ENCODE measurements at places on chromosomes 12 and 14.

GRCh38 chr12:18074001-18074400 is 16.0 kb downstream of the RERGL start:
- DNase-seq: no peak

DNA sequence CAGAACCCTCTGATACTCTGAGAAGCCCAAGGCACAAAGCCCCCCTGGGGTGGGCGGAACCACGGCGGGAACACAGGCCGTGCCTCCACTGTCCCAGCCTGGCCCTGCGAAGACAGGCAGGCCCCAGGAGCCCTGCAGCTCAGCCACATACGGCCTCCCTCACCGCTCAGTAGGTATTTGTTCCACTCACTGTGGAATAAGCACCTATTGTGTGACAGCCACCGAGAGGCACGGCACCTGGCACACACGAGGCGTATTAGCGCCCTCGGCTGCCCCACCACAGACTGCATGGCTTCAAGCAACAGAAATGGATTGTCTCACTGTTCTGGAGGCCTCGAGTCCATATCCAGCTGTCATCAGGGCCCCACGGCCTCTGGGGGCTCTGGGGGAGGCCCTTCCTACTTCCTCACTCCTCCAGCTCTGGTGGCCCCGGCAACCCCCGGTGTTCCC is 66.3 kb downstream of the NCOR2 start:
- DNase-seq: no peak

DNA sequence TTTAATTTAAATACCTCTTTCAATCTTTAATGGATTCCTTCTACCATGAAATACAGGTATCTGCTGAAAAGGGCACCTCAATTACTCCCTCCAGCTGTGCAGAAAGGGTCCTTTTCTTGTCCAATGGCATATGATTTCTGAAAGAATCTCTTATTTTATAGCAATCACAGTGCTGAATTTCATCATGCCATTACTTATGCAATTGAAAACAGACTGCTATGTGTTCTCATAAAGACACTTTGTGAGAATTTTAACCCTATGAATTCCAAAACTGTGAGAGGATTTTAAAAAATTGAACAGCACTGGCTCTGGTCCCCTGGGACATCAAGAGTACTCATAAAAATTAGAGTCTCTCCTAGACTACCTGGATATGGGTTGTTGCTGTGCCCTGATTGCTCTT is 45.9 kb upstream of the CNOT2 start:
- DNase-seq: no peak

- no peak for DNase-seq
These were observed 54.1 kb upstream of the GNG2 start for GRCh38 chr14:51806026-51807023.

- no peak for DNase-seq
These were observed 269.8 kb downstream of the ATP23 start for GRCh38 chr12:58211211-58211610.

DNA sequence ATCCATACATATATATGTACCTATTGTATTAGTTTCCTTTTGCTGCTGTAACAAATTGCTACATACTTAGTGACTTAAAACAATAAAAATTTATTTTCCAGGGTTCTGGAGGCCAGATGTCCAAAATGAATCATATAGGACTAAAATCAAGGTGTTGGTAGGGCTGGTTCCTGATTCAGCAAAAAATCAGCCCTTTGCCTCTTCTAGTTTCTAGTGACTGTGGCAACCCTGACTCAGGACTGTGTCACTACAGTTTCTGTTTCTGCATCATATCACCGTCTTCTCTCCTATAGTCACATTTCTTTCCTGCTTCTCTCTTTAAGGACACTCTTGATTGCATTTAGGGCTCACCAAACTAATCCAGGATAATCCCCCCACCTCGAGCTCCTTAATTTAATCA is 386.3 kb upstream of the TBX3 start:
- no peak for DNase-seq

- no peak for DNase-seq
These were observed 26.8 kb downstream of the ANKS1B start for GRCh38 chr12:99957866-99958466.

- no peak for DNase-seq
These were observed 27.7 kb upstream of the TBX3 start for GRCh38 chr12:114711689-114712152.

DNA sequence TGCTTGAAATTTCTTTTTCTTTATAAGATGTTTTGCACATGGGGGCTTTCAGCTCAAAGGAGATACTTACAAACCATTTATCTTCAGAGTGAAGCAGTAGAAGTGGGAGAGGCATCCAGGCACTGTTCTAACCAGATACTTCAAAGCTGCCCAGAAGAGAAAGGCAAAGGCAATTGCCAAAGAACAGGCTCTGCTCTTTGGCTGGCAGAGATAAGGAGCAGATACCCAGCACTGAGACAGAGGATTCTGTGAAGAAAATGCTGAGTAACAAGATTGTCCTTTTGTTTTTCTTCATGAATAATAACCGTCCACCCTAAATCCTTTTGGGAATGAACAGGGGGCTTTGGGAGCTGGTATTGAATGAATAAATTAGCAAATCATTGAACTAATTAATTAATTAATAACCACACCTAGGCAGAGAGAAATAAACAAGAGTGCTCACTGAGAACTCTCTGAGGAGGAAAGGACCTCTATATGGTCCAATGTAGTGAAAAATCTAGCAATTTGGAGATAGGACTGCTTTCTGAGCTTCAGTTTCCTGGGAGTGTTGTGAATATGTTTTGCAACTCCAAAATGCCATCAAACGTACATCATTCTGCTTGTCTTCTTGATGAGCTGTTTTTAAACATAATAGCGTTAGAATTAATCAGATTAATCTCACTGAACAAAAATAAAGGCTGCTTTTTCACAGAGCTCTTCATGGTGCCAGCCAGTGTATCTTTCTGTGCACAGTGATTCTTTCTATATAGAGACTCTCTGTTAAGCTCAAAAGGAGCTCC is 192.8 kb upstream of the AMIGO2 start:
- DNase-seq: no peak

GRCh38 chr12:23662966-23663365 is 286.5 kb downstream of the SOX5 start:
- DNase-seq: no peak

DNA sequence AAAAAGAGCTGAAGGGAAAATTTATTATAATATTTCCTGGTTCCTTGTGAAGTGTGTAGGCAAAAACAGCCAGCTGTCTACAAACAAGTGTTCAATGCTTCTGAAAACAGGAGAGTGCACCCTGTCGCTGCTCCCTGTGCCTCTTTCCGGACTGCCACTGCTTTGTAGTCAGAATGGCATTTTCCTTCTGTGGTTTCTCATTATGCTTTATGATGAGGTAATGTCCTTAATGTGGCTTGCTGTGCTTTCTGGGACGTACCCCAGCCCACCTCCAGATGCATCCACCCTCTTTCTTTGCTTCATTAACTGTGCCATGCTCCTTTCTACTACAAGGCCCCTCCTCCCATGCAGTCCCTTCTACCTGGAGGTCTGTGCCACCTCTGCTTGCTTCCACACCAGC is 148.1 kb downstream of the SYT1 start:
- no peak for DNase-seq

- no peak for DNase-seq
These were observed 3.3 kb upstream of the CRIP2 start for GRCh38 chr14:105471297-105471821.

DNA sequence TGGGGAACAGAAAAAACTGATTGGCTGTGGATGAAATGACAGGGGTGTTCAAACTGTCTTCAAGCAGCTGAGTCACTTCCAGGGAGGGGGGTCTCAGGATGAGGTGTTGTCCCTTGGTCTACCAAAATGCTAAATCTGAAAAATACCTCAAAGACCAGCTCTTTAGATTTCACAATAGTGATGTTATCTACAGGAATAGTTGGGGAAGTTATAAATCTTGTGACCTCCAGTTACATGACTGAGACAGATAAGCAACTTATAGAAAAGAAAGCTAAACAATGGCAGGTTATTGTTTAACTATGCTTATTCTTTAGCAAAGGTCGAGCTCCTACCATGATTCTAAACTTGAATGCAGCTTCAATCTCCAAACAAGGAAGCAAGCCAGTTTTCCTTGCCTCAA is 125.4 kb downstream of the SYT10 start:
- DNase-seq: no peak

DNA sequence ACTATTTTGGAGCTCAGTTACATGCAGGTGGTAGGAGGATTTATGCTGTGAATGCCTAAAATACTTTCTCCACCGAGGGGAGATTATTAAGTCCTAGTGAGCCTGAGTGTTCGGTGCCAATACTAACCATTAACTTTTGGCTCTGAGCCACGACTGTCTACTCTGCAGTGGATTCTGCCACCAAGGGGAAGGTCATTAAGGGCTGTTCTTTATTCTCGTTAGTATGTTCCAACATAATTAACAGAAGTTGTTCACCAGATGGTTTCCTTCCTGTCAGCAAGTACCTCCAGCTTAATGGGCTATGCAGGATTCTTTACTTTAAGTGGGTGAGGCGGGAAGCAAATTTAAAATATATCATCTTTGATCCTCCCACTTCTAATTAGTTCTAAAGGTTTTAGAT is 326.3 kb downstream of the BMP4 start:
- no peak for DNase-seq

GRCh38 chr12:94401326-94401725 is 58.3 kb downstream of the CEP83 start:
- no peak for DNase-seq

DNA sequence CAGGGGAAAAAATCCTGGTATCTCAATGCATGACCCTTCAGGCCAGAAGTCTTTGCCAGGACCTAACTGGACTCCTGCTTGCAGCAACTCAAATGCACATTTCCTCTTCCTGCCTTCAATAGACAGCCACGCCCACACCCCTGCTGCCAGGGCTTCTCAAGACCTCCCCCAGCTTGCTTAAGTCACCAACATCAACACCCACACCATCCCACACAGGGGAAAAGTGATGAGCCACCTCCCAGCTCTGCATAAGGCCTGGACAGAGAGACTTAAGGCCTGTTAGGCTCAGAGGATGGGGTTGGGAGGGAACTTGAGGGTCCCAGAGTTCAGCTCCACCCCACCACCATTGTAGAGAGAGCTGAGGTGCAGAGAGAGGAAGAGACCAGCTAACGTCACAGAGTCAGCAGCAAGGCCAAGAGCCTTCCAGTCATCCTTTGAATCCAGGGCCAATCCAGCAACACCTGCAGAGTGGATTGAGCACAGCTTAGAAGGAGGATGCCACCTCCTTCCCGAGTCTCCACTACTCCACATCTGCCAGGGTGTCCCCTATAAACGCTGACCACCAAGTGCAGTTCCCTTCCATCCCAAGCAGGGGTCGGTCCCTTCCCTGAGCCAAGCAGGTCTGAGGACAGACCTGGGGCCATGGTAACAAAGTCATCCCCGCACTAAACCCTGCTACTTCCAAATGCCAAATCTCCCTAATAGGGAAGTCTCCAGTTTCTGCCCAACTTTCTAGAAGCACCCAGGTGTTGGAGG is 50.0 kb downstream of the KDM2B start:
- DNase-seq: peak; percentile 77

DNA sequence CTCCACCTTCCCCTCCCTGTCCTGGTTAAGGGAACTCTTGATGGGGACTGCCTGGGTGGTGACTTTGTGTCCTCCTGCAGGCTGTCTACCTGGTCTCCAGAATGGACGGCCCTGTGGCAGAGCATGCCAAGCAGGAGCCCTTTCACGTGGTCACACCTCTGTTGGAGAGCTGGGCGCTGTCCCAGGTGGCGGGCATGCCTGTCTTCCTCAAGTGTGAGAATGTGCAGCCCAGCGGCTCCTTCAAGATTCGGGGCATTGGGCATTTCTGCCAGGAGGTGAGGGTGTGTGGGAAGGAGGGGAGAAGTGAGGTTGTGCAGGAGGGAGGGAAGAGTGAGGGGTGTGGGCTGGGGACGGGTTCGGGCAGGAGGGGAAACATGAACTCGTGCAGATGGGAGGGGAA is 5.7 kb downstream of the SDSL start:
- DNase-seq: no peak

- DNase-seq: no peak
These were observed 1182.7 kb downstream of the AACS start for GRCh38 chr12:126247936-126248335.

DNA sequence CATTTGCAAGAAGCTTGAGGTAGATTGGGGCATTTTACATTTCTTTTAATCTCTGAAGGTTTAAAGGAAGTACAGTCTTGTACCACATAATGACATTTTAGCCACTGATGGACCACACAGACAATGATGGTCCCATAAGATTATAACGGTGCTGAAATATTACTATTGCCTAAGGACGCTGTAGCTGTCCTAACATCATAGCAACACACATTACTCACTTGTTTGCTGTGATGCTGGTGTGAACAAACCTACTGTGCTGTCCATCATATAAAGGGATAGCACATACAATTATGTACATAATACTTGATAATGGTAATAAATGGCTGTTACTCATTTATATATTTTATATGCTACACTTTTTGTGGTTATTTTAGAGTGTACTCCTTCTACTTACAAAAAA is 127.1 kb upstream of the CPNE8 start:
- no peak for DNase-seq

DNA sequence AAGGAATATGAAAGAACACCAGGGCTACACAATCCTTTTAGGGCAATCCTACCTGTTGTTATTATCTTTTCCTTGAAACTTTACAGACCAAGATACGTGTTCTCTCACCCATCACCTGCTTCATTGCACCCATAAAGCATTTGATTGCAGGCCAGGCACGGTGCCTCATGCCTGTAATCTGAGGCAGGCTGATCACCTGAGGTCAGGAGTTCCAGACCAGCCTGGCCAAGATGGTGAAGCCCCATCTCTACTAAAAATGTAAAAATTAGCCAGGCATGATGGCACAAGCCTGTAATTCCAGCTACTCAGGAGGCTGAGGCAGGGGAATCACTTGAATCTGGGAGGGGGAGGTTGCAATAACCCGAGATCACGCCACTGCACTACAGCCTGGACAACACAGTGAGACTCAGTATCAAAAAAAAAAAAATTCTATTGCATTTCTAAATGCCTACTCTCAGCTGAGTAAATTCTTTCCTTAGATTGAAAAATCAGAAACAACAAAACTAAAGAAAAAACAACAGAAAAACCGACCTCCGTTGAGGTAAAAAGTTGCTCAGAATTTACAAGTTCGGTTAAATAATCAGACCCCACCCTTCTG is 183.7 kb upstream of the TMEM132C start:
- no peak for DNase-seq

DNA sequence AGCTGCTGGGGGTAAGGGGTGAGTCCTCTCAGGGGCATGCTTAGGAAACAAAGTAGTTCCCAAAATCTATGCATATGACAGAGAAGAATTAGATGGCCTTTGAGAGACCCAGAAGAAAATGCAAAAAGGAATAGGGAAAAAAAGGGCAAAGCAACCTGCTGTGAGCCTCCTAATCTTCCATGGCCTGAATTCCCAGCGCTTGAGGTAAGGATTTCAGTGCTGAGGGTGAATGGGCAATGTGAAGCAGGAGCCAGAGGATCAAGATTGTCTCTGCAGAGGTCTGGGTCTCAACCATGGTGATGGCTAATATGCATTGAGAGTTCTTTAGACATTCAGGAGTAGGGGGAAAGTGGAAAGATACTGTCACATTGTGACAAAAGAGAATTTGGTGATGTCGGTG is 31.5 kb downstream of the GPR65 start:
- no peak for DNase-seq

GRCh38 chr14:21309238-21309636 is 29.4 kb downstream of the RPGRIP1 start:
- peak; percentile 4 for DNase-seq

- DNase-seq: no peak
These were observed 27.3 kb downstream of the VPS37B start for GRCh38 chr12:122868471-122869177.

- DNase-seq: no peak
These were observed 1.4 kb downstream of the WSB2 start for GRCh38 chr12:118059341-118060191.
